Activated CD4-positive, alpha-beta T cell treated with anti-CD3 and anti-CD28 coated beads, Interleukin-2, amount 10 ng/mL, durations not matched to agents 7 days and 5 days (primary cell): ENCODE measurements at places on chromosomes 13 and 19.
A peak's percentile ranks its signal among the peaks of the same experiment; 100 is the strongest.

- DNase-seq, result no peak
Measured at GRCh38 chr19:55075371-55075998, at the start of gene EPS8L1. TSS of gene EPS8L1 (plus strand) at chr19:55075869. CDS start at chr19:55076445, 576 bp downstream.

DNA sequence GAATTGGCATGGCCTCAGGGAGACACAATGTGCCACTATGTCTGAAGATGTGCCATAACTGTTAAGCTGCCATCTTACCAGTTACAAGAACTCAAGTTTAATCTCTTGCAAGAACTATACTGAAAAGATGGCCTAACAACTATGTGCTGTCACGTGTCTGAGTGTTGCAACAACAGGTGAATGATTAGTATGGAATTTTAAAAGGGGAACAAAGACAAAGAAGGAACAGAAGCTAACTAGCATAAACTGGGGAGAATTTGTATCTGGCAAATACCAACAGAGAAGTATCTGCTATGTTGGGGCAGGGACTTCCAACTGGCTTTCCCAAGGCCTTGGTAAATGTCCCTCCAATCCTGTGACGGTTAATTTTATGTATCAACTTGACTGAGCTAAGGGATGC lies 11.5 kb upstream of the ACOD1 start:
- no peak for DNase-seq

GRCh38 chr19:32630338-32630737 lies 44.6 kb downstream of the ANKRD27 start:
- DNase-seq, result no peak

- DNase-seq, result no peak
Measured at GRCh38 chr19:11780431-11781020, 13.7 kb downstream of the ZNF441 start.

GRCh38 chr13:23357349-23357748 lies 76.2 kb downstream of the SACS start:
- DNase-seq, result no peak

- no peak for DNase-seq
Measured at GRCh38 chr13:67148161-67148571, 82.0 kb downstream of the PCDH9 start.

DNA sequence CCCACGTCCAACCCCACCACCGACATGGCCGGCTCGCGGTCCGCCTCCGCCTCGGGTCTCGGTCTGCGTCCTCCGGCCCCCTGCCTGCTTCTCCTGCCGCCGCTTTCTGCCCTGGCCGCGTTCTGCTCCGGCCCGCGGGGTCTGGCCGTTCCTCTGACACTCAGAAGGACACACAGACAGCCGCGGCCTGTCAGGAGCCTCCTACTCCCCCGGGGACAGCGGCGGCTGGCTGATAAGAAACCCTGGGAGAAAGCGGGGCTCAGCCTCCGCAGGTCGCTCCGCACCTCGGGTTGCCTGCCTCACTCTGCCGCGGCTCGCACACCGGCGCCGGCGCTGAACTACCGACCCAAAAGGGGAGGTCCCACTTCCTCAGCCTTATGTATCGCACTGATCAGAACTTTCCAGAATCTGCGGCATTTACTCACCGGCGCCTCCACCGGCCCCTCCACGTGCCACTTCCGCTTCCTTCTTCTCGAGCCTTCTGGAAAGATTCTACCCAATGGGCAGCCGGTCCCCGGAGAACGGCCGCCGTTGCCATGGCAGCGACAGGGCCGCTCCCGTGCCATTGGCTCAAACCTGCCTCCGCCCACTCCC lies at the start of gene HSPH1:
Gene HSPH1 (minus strand): TSS at position 348 of the 594 bp plus-strand sequence. CDS start 322 bp downstream, at position 26.
- DNase-seq, result peak; percentile 99
